ENCODE measurements at places on chromosomes 12 and 14. TPM values are rescaled to one million over a fixed set of nuclear protein-coding genes. Genes with fewer than 3 reads are reported as not detected.

Gene INHBC
- total RNA-seq, result not detected

Gene LMO3
- total RNA-seq, result 0.51 TPM

Gene C3AR1
- not detected for total RNA-seq

Gene KLRC1
- total RNA-seq, result not detected

Gene GRIP1
- total RNA-seq, result 9.2 TPM

Gene RAB21
- 57.2 TPM for total RNA-seq

Gene PTPN6
- total RNA-seq, result 13.7 TPM

Gene PLA2G1B
- 0.69 TPM for total RNA-seq

Gene L2HGDH
- 15.0 TPM for total RNA-seq

Gene ZNF740
- 46.8 TPM for total RNA-seq

Gene TROAP
- total RNA-seq, result 50.0 TPM

Gene SLC10A1
- total RNA-seq, result not detected

Gene NFATC4
- total RNA-seq, result 0.36 TPM

Gene ARHGAP9
- 0.92 TPM for total RNA-seq

Gene EMP1
- 18.6 TPM for total RNA-seq

Gene AQP6
- total RNA-seq, result 0.31 TPM

Gene ARG2
- 1.1 TPM for total RNA-seq

Gene OTX2
- total RNA-seq, result not detected

Gene RIMBP2
- total RNA-seq, result not detected

Gene DENND5B
- 36.8 TPM for total RNA-seq

Gene GALNT6
- total RNA-seq, result 6.5 TPM

Gene TAS2R9
- total RNA-seq, result not detected
